ENCODE measurements at places on chromosomes 7 and 10.

DNA sequence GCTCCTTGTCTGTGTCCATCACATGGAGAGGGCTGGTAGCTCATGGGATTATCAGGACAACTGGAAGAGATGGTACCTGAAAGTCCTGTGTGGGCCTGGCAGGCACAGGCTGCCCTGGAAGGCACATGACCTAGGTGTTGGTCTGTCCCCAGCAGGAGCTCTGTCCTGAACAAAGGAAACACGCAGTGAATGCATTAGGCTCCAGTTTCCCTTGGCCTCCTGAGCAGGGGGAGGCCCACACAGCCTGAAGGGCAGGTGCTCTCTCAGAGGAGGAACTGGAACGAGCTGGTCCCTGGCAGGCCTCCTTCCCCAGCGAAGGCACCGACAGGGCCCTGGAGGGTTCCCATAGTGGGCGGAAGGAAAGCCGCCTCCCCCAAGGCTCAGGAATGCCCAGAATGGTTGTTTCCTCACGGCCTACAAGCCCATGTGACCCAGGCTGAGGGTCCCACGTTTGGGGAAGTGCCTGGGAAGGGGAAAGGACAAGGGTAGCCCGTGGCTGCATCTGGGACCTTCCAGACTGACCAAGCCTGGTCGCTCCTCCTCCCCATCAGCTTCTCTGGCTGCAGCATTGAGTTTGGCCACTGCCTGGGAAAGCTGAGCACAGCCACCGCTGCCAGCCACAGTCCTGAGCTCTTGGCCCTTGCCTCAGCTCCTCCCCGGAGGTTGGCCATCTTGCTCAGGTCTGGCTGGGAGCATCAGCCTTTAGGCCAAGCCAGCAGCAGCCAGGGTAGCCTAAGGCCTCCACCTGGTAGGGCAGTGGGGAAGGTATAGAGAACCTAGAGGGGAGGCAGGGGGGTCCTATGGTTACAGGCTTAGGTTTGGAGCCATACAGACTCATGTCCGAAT, 21.8 kb downstream of the CXCL12 start:
- no peak for DNase-seq

- no peak for DNase-seq
These were observed 709.4 kb downstream of the AUTS2 start for GRCh38 chr7:70307544-70308106.

DNA sequence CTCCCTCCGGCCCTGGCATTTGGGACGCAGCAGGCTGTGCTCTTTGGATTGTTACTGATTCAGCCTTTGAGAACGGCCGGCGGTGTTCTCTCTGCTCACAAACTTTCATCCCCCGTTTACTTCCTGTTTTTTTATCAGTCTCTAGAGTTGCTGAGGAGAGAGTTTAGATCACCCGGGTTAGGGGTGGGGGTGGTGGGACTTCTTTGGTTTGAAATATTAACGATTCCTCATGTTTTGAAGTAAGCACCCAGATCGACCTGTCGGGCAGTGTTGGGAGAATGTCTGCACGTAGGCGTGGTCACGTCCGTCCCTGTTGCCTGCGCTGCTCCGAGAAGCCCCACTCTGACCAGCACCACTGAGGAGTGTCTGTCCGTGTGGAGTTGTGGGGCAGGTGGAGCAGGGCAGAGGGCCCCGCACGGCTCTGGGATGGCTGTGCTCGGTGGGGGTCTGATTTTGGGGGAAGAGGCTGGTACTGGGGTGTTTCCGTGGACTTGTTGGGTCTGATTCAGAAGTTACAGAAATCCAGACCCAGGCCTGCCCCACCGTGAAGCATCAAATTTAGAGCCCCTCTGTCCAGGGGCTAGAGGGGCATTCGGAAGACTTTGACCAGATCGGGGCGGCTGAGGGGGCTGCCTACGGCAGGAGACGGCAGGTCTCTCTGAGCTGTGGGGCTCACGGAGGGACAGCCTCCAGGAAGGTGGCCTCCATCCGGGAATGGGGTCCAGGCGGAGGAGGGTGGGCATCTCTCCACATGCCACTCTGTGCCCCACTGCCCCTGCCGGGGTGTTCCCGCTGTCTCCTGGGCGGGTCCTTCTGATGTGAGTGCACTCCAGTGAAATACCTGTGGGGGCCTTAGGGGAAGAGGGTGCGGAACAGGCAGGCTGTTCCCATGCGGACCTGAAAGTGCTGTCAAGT, 7.4 kb downstream of the INPP5A start:
- no peak for DNase-seq

- DNase-seq: no peak
These were observed 36.1 kb downstream of the ETV1 start for GRCh38 chr7:13953368-13953767.

DNA sequence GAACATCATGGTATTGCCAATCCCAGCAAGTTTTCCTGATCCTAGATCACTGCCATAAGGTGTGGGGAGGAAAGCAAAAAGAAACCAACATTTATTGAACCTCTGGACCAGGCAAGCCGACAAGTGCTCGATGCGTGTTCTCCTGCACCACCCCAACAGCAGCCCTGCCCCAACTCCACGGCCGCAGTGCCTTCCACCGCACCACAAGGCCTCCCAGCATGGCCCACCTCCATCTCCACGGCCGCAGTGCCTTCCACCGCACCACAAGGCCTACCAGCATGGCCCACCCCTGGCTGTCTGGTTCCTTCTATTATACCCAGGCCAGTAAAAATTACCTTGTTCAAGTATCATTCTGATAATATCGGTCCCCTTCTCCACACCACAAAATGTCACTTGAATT, 8.7 kb downstream of the HIPK2 start:
- no peak for DNase-seq

DNA sequence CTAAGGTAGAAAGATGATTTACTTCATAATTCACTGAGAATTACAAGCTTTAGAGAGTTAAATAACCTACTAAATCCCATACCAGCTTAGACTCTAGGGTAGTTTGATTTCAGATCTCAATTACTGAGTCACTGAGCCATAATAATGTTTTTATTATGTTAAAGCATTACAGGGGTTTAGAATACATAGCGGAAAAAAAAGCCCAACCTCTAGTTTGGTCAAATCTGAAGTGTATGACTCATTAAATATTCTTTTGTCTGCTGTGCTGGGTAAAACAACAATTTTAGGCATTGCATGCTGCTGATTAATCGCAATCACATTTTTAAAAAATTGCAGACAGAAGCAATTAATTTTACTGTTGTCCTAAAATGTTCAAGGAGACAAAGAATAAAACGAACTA, 48.5 kb downstream of the MALRD1 start:
- no peak for DNase-seq

DNA sequence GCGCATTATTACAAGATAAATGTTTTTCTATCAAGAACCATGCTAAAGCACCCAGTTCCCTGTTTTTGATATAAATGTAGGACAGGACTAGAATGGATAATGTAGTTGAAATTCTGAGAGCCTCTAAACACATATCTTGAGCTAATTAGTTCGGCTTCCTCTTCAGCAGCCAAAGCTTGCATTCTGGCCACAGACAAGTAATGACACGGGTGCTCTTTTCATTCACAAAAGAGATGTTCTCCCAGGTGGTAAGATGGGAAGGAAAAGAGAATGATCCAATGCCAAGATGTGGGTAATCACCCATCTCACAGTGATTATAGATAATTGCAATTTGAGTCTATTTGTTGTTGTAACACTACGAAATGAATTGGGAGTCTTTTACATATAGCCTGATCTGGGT, 246.5 kb downstream of the KIAA1217 start:
- DNase-seq: no peak

DNA sequence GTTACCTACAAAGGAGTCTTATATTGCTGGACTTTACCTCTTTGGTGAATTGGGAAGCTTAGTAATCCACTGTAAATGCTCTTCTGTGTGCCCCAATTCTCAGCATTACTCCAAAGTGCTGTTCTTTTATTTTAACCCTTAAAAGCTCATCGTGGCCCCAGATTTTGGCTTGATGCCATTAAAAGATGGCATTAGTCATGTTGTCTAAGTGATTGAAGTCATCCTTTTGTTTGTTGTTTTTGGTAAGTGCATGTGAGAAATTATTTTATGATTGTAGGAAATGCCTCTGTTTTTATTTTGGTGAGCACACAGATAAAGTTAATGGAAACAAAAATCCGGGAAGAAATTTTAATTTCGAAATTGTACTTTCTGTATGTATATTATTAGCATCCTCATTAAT, 82.5 kb upstream of the GATA3 start:
- no peak for DNase-seq

- DNase-seq: no peak
These were observed 93.2 kb downstream of the SH3PXD2A start for GRCh38 chr10:103762162-103762561.

Data from activated T-helper 1 cell treated with anti-CD3 and anti-CD28 coated beads, Interleukin-12 subunit alpha, Interleukin-12 subunit beta, Interleukin-2, Interleukin-4 antibody, amounts not matched to agents 30 ng/mL and 10 ng/mL and 1 ng/mL, durations not matched to agents 14 hours and 24 hours and 36 hours (primary cell).